ENCODE measurements at places on chromosomes 6 and 20. TPM values are rescaled to one million over a fixed set of nuclear protein-coding genes. Genes with fewer than 3 reads are reported as not detected.

Gene EEF1A2
- 0.38 TPM for total RNA-seq

Gene OR2H2
- total RNA-seq, result not detected

Gene SNAP91
- total RNA-seq, result not detected

Gene ADTRP
- 1.1 TPM for total RNA-seq

Gene TOX2
- total RNA-seq, result 1.4 TPM

Gene EFCAB8
- total RNA-seq, result under 0.01 TPM
